Caudate nucleus (tissue), 63 donors: ENCODE measurements at places on chromosomes 12 and 14.

- DNase-seq, result no peak
Measured at GRCh38 chr14:88481794-88482193, 73.0 kb downstream of the PTPN21 start.

DNA sequence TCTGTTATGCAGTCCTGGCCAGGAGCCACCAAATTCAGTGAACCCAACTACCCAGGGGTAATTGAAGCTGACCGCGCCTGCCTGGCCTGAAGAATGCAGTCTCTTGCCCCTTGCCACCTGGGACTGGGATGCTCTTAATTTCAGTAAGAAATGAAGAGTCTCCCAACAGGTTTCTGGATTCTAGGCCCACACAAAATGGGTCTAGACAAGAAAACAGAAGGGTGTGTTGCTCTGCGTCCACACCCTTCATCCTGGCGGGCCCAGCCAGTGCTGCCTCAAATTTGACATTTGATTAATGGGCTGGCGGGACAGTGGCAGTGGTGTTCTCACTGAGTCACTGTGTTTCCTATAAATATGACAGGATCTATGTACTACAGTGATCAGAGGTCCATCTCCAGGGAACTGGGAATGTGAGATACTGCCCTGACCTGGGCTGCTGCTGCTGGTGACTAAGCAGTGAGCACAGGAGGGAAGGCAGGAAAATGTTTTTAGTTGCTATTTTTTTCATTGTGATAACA lies 6.5 kb downstream of the TMEM253 start:
- DNase-seq, result no peak

DNA sequence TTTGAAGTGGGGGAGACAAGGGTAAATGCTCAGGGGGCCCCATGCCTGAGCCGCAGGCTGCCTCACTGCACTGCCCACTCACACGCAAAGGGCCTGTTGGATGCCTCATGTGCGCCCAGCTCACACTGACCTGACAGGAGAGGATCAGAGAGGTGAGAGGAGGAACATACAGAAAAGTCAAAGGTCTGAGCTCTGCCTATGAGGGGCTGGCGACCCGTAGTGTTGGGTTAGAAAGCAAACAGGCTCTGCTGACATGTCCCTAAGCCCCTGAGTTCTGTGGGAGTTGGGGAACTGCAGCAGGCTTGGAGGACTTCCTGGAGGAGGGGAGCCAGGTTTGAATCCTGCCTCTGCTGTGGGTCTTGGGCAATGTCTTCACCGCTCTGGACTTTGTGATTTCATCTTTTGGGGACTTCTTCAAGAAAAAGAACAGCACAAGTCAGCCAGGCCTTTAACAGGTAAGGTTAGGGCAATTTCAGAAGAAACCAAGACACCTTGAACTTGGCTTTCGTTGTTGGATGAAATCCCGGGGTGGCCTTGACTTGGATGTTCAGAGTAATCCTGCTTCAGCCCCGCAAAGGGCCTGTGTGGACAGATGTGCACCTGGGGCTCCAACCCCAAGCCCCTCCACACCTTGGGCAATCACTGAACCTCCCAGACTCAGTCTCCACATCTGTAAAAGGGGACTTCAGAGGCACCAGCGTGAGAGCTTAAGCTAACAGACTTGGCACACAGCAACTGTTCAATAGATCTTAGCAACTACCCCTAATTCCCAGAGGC lies 116.8 kb downstream of the SCARB1 start:
- DNase-seq, result no peak

DNA sequence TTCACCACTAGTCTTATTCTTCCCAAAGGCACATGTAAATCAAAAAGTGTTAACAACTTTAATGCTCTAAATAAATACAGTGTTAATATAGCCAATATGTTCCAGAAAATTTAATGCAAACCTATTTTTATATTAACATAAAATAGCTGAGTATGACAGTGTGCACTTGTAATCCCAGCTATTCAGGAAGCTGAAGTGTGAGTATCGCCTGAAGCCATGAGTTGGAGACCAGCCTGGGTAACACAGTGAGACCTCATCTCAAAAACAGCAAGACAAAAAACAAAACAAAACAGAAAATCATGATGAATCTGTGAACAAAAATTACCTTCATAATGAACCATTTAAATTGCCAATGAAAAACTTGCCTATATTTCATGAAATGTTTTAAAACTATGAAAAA lies 798.9 kb downstream of the SLC6A15 start:
- no peak for DNase-seq

GRCh38 chr12:68011206-68011881 lies 22.1 kb downstream of the IFNG-AS1 start:
- DNase-seq, result no peak

GRCh38 chr14:92385561-92385960 lies 62.6 kb downstream of the SLC24A4 start:
- DNase-seq, result no peak

- no peak for DNase-seq
Measured at GRCh38 chr14:29805415-29806123, 122.1 kb downstream of the PRKD1 start.

DNA sequence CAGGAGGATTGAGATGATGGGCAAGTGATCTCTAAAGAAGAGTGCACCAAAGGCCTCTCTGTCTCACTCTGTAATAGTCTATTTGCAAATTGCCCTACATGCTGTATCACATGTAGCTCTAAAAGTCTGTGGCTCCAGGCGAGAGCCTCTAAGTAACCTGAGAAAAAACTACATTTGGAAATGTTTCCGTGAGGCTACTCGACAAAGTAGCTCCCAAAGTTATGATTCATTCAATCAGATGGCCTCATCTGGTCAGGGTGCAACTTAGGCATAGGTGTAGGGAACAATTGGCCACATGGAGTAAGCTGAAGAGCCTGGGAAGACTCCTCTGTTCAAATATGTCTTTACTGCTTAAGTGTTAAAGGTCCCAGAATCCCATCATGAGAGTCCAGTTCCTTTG lies 155.4 kb upstream of the PLEKHG7 start:
- no peak for DNase-seq

- no peak for DNase-seq
Measured at GRCh38 chr14:22485649-22486048, 103.4 kb downstream of the DAD1 start.

DNA sequence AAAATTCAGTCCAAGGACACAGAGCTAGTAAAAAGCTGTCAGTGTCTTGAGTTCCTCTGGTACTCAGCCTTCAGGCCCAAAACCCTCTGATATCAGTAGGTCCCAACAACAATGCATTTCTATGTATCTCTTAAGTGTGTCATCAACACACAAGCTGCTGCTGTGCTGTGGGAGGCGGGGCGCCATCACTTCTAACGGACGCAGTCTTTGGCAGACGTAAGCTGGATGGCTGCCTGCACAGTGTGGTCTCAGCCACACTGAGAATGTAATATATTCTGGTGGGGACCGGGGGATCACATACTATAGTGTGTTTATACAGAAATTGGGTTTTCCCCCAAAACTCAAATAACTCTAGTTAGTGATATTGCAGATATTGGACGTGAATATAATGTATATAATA lies 123.9 kb downstream of the SUDS3 start:
- no peak for DNase-seq

DNA sequence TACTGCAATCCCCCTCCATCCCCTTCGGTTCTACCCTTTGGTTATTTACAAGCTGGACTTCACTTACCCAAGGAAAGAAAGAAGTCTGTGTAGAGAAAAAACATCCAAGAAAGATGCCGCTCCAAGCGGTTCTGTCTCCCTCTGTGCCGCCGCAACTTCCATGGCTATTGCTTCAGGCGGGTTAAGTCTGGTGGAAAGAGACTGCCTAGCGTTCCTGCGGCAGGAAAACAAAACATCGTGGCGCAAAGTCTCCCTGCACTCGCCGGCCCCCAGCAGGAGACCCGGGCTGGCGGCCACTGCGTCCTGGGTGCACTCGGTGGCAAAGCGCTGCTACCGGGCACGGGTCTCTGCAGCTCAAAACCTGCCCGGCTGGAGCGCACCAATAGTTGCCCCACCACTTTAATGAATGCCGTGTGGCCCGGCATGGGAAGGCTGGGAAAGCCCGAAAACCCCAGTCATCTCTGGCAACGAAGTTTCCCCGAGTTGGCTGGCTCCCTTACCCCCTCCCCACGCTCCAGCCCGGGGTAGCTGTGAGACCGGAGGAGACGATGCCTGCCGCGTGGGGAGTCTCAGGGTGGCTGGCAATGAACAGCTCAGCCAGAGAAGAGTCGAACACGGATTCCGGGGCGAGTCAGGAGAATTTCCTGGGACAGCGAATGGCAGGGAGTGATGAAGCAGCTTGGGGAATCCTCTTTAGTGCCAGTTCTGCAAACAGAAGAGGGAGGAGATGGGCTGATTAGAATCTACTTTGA lies 3.5 kb upstream of the KCNK10 start:
- no peak for DNase-seq

DNA sequence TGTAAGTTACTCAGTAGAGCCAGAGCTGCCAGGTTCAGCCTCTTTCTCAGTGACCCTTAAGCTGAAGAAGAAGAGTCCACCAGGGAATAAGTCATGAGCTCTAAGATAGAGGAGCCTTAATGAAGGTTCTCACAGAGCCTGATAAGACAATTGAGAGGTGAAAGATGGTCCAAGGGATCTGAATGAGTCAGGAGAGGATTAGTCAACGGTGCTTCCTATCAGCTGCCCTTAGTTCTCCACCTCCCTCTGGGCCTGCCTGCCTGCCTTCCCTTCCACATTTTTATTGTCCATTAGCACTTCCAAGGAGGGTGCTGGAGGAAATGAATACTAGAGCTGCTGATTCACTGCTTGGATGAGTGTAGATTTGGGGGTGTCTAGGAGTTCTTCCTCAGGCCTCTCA lies 161.7 kb upstream of the RMST start:
- DNase-seq, result no peak

- no peak for DNase-seq
Measured at GRCh38 chr12:121872546-121873215, 14.0 kb upstream of the HPD start.

GRCh38 chr14:104319491-104320241 lies 181.3 kb downstream of the KIF26A start:
- no peak for DNase-seq

- DNase-seq, result no peak
Measured at GRCh38 chr12:22377731-22378496, 43.4 kb upstream of the ST8SIA1 start.

- no peak for DNase-seq
Measured at GRCh38 chr12:93710574-93710926, 33.4 kb downstream of the CRADD start.

DNA sequence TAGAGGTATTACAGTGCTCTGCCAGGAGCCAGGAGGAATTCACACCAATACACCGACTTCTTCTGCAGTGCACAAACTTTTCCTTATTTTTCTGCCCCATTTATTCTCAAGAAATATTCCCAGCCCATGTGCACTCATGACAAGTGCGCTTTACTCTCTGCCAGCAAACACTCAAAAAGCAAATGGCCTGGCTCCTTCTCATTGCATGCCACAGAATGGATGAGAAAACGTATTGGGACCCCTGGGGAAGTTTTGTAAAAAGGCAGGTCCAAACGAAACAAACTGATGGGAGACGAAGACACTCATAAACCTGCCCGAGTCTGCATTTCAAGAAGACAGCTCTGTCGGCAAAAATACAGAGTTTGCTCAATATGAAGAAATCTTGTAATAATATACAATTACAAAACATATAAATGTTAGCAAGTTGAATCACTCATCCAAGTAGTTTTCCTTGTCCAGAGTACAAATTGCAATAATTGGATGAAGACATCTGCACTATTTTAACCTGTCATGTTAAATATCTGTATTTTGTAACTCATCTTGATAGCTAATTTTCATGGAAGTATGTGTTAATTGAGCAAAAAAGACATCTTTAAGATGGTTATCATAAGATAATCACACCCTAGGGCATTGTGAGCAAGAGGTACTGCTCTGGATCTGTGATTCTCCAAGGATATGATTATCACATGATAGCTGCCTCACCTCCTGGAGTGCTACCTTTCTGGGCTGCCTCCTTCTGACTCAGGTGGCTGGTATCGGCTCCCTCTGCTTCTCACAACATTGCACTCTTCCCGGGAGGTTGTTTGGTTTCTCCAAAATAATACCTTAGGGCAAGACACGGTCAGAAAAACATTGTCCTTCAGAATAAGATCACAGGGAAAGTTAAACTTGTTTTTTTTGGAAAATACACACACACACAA lies 260.8 kb upstream of the G2E3 start:
- DNase-seq, result no peak

DNA sequence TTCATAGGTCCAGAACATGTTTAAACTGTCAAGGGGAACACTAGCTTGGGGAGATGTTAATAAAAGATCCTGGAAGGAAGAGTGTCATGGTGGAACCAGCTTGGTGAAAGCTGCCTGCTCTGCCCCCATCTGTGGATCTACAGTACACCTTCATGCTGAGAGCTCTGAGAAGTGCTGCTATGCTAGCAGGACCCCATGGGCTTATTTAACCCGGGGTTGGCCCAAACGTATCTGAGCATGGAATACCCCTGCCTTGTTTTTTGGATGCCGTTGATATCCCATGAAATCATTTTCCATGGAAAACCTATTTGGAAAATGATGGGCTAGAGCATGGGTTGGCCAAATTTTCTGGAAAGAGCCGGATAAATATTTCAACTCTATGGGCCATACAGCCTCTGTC lies 14.2 kb downstream of the UBE3B start:
- no peak for DNase-seq

GRCh38 chr12:122155705-122156104 lies 18.3 kb downstream of the IL31 start:
- DNase-seq, result no peak

- no peak for DNase-seq
Measured at GRCh38 chr12:64673490-64674169, 63.3 kb downstream of the RASSF3 start.

DNA sequence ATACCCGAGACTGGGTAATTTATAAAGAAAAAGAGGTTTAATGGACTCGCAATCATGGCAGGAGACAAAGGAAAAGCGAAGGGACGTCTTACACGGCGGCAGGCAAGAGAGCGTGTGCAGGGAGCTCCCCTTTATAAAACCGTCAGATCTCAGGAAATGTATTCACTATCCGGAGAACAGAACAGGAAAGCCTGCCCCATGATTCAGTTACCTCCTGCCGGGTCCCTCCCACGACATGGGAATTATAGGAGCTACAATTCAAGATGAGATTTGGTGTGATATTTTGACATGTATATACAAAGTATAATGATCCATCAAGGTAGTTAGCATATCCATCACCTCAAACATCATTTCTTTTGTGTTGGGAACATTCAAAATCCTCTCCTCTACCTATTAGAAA lies 2.3 kb upstream of the CDCA4 start:
- no peak for DNase-seq

DNA sequence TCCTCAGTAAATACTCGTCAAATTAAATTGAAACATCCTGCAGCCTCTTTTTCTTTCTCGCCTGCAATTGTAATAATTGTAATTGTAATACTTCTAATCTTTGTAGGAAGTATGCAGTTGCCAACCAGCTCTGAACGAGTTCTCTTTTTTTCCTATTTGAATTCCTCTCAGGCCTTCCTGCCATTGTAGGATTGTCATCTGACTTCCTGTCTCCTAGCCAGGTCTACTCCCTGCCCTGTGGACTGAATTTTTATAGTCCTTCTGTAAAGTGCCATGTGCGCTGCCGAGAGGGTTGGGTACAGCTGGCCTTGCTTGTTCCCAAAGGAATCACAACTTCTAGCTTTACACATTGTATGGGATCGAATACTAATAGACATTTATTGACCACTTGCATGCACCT lies 183.3 kb downstream of the SSPN start:
- DNase-seq, result no peak
